Stimulated activated CD4-positive, alpha-beta T cell treated with anti-CD3 and anti-CD28 coated beads, Interleukin-1b, Interleukin-23, amount 100 ng/mL, for 4 hours (primary cell): ENCODE measurements at places on chromosomes 16 and 17.

DNA sequence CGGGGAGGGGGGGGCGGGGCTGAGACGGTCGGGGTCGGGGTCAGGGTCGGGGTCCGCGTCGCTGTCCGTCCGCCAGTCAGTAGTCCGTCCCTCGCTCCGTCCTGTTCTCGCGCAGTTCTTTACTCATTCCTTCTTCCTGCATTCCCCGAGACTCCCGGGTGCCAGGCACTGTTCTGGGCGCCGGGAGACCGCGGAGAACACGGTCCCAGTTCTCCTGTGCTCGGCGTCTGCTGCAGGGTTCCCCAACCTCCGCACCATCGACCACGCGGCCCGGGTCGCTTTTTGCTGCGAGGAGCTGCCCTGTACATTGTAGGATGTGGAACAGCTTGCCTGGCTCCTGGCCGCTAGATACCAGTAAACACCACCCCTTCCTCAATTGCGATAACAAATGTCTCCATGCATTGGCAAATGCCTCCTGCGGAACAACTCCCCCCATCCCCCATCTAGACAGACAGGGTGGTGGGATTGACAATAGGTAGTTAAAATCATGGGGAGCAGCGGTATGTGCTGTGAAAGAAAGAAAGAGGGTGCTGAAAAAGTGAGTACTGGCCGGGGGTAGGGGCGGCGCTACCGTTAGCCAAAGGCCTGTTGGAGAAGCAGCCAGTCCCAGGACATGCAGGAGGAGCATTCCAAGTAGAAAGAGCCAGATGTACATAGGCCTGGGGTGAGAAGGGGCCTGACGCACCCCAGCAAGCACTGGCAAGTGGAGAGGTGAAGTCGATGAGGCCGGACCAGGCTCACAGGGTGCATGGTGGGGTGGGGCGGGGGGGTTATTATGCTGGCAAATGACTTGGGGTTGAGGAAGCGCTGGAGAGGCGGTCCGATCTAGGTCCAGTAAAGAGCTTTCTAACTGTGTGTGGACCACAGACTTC lies 631 bp downstream of the TRAF7 start:
- no peak for DNase-seq

- DNase-seq = no peak
Measured at GRCh38 chr16:11836650-11837244, 14.6 kb downstream of the RSL1D1 start.

DNA sequence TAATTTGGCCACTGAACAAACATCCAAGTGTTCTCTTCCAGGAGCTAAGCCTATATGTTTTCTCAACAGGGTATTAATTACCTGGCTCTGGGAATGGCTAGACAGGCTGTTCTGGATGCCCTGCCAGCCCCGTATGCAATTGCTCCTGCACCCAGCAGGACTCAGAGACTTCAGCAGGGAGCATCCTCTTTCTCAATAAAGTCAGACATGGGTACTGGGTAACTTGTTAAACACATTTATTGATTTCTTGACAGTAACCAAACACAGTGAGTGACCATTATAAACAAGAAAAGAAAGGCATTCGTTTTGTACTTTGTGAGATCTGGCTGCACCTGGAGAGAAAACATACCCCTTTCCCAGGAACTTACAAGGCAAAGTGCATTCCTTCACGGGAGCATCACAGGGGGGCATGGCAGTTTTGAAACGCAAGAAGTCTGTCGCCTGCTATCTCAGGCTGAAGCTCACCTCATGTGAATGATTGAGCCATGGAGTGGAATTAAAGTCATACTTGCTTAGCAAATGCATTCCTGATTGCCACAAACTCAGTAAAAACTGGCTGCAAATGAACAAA lies 369.8 kb downstream of the UTP18 start:
- no peak for DNase-seq

DNA sequence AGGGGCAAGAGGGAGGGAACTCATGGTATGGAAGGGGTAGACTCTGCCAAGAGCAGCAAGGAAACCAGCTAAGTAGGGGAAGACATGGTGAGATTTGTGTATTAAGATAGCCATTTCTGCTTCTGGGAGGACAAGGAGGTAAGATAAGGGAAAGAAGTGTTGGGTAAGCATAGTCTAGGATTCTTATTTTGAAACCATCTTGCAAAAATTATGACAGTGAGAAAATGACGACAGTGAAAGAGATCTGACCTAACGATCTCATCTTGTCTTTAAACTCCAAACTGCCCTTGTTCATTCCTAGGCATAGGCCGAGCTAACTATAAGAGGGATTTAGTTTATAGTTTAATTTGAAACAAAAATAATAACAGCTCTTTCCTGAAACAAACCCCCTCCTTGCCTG lies 5.6 kb upstream of the RBL2 start:
- no peak for DNase-seq

DNA sequence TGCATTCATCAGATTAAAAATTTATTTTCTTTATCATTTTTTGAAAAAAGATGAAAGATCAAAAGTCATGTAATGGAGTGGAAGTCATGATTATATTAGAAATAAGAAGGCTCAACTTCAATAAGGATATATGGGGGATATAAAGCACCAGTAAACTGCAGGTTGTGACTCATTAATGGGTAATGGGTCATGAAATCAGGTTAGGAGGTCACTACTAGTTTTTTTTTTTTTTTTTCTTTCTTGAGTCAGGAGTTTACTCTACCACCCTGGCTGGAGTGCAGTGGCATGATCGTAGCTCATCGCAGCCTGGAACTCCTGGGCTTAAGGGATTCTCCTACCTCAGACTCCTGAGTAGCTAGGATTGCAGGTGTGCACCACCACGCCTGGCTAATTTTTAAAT lies 14.3 kb downstream of the EFCAB13 start:
- DNase-seq = no peak

GRCh38 chr16:79320956-79321355 lies 279.6 kb downstream of the MAF start:
- no peak for DNase-seq

DNA sequence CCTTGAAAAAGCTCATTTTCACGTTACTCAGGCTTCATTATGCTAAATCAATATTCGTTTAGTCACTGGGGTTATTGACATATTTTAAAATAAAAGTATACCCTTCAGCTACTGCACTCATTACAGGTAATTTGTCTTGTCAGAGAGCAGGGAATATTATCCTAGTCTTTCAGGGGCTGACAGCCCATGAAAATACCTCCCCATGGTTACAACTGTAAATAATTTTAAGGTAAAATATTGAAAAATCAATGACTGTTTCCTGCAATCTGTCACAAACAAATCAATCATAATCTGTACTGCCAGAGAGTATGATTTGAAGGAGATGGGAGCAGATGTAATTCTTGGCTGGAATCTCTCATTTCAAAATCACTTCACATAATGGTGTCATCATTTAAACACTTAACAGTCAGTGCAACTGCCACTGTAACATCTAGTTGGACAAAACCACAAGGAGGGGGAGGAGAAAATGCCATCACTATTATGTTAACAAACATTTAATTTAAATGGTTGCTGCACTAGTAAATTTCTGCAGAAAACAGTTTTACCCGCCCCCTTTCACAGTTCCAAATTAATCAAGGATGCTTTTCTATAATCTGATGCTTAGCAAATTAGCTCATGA lies 9.3 kb upstream of the IRX5 start:
- DNase-seq = no peak

GRCh38 chr16:28069971-28070794 lies 6.7 kb upstream of the GSG1L start:
- DNase-seq = no peak

- no peak for DNase-seq
Measured at GRCh38 chr17:48132385-48132784, 24.8 kb downstream of the SNX11 start.

DNA sequence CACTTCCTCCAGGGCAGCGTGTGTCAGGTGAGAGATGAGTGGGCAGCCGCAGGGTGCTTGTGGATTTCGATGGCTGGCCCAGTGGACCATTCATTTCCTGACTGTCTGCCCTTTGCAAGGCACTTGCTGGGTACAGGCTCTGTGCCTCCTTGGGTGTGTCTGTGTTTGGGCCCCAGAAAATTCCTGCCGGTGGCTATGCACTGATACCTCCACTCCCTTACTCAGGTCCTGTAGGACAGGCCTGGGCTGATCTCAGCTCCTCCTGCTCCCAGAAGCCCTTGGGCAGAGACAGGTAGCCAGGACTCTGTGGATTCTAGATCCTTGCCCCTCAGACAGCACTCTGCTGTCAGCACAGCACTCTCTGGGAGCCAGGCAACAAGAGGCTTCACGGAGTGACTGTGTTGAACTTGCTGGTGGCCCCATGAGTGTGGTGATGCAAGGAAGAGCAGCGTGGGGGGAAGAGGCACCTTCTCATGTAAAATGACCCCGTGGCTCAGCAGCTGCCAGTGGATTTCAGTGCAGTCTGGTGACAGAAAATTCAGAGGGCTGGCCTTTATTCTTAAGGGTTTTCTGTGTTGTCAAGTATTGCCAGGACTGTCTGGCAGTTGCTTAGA lies 29.0 kb downstream of the PGS1 start:
- no peak for DNase-seq

- DNase-seq = peak; percentile 27
Measured at GRCh38 chr17:77319211-77320043, 178.7 kb downstream of the SEC14L1 start.

DNA sequence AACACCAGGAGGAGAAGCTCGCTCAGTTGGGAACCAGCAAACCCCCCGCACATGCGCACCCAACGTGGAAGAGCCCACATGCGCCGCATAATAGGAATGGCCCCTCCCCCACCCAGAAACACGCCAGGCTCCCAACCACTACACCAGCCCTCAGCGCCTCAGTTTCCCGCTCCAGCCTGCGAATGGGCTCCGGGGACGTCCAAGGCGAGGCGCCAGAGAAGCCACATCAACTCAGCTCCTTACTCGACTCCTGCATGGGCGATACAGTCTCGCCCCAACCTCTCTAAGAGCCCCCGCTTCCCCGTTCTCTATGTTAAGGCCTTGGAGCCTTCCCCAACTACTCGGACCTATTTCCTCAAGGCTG lies 504 bp downstream of the SRSF1 start:
- peak; percentile 48 for DNase-seq

DNA sequence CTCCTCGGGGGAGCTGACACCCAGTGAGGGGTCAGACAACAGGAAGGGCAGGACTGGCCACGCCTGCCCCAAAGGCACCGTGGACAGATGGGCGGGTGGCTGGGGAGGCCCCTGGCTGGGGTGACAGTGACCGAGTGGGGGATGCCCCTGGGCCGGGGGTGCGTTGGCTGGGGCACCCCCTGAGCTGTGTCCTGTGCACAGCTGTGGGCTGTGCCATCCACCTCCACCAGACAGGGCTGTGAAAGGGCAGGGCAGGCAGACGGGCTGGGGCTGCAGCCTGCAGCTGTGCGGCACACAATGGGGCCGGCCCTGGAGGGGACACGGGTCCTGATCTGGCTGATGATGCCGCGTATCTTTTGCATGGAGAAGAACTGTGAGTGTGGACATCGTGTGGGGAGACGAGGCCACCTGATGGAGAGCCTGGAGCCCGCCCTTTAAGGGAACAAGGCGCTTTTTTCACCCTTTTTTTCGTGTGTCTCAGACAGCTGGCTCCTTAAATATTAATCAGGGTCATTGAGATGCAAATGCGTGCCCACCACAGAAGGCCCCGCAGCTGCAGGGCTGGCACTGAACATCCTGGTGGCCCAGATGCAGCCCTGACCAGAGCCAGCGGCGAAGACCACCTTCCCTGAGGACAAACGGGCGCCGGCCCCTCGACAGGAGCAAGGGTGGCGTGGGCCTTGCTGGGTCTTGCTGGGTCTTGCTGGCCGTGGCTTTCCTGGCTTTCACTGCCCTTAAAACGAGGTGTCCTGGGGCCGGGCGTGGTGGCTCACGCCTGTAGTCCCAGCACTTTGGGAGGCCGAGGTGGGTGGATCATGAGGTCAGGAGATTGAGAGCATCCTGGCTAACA lies 42.4 kb upstream of the GNG13 start:
- no peak for DNase-seq

- no peak for DNase-seq
Measured at GRCh38 chr16:85424260-85425073, 188.7 kb upstream of the GSE1 start.

- DNase-seq = peak; percentile 89
Measured at GRCh38 chr17:47698749-47699535, 5.0 kb downstream of the TBKBP1 start.

- peak; percentile 51 for DNase-seq
Measured at GRCh38 chr16:88703486-88704309, 2.5 kb downstream of the RNF166 start.
